Effector memory CD4-positive, alpha-beta T cell (primary cell): ENCODE measurements at places on chromosomes 3 and 15.

DNA sequence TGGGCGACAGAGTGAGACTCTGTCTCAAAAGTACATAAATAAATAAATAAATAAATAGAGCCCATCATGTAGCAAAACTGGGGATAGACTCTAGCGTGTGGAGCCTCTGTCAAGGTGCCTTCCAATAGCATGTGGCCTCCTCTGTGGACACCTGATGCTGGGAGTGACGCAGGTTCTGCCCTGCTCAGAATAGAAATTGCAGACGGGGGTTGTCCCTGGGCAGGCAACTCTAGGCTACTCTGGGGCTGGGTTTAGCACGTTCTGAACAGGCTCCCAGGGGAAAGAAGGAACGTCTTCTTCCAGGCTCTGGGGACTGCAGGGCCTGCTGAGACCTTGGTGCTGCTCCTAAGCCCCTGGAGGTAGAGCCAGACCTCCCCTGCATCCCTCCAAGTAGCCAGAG, 65.3 kb downstream of the EPHB3 start:
- DNase-seq: no peak

DNA sequence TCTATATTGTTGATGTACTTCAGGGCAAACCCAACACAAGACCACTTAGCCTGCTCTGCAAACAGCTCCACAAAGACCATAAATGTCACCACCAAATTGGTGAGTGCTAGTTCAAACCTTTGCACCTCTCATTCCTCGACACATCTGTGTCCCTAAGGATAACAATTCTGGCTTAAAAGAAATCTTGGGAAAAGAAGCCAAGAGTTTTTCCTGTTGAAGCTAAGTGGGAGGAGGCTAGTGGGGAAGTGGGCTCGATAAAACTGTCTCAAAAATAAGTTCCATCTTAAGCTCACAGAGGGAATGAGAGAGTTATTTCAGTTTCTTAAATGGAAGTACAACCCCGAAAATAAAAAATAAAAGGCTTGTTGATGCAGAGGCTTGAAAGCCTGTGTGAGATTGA, 40.4 kb upstream of the PRICKLE2 start:
- no peak for DNase-seq

- no peak for DNase-seq
Measured at GRCh38 chr3:150734795-150735119, 28.2 kb downstream of the SIAH2 start.

GRCh38 chr3:160569894-160570652, 4.7 kb upstream of the KPNA4 start:
- DNase-seq: no peak

GRCh38 chr3:34863485-34863884, 775.8 kb upstream of the ARPP21 start:
- DNase-seq: no peak

GRCh38 chr15:76285241-76285825, 25.9 kb downstream of the ETFA start:
- DNase-seq: no peak

- no peak for DNase-seq
Measured at GRCh38 chr3:37130984-37131859, 43.2 kb downstream of the LRRFIP2 start.

GRCh38 chr3:123276346-123277006, 74.7 kb downstream of the SEC22A start:
- DNase-seq: no peak

DNA sequence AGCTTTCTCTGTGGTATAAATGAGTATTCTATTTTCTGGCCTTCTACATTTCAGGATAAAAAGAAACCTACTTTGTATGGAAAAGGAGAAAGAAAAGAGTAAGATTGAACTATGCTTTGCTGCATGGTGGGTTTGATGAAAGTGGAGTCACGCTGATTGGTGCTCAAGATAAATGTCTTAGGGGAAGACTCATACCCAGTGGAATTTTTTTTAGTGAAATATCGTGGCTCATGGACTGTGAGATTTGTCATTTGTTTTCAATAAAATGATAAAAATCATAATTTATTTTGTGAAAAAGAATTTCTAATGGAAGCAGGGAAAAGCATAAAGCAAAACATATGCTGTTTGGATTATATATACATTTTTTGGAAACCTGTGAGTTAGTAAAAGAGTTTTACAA, 292.5 kb downstream of the ZPLD1 start:
- DNase-seq: no peak

GRCh38 chr3:50623840-50624474, 7.0 kb downstream of the MAPKAPK3 start:
- no peak for DNase-seq

- no peak for DNase-seq
Measured at GRCh38 chr3:60932643-60933042, 318.6 kb downstream of the FHIT start.

GRCh38 chr3:20305647-20306046, 119.6 kb upstream of the SGO1 start:
- DNase-seq: no peak

GRCh38 chr3:145953316-145953715, 207.7 kb downstream of the PLOD2 start:
- no peak for DNase-seq

- no peak for DNase-seq
Measured at GRCh38 chr15:30973379-30973778, 18.0 kb downstream of the MTMR10 start.

DNA sequence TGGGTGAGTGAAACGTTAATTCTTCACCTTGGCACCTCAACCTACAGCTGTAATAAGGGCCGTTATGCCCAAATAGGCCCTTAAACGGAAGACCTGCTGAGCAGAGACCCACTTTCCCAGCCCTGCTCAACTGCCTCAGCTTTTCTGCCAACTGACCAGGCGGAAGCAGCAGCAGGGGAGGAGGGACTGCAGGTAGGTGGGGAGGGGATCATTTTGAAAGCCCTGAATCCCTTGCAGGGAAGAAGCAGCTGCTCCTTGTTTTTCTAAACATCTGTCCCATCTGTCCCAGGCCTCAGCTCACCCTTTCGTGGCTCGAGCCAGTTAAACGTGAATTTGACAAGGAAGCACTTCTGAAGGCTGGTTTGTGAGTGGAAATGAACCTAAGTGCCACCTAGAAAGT, 978 bp upstream of the CMC1 start:
- DNase-seq: no peak

DNA sequence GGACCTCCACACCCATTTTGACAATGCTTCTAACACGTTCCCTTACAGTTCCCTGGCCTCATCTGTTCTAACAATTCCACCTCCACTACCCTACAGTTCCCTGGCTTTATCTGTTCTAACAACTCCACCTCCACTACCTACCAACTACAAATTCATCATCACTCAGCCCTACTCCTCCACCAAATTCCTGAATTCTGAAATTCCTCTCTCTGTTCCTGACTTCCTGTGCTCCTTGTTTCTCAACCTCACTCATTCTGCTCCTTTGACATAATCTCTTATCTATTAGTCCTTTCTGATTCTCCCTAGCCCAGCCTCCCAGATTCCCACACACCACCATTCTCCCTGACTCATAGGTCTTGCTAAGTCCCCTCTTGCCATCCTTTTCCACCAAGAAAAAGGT, 22.5 kb downstream of the UPK1B start:
- DNase-seq: no peak

GRCh38 chr15:35876762-35877161, 330.8 kb upstream of the DPH6 start:
- DNase-seq: no peak

DNA sequence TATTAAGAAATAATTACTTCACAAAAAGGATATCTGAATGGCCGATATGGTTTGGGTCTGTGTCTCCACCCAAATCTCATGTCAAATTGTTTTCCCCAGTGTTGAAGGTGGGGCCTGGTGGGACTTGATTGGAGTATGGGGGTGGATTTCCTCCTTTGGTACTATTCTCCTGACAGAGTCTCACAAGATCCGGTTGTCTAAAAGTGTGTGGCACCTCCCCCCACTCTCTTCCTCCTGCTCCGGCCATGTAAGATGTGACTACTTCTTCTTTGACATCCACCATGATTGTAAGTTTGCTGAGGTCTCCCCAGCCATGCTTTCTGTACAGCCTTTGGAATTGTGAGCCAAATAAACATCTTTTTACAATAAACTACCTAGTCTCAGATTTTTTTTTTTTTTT, 34.5 kb downstream of the ZBTB11 start:
- DNase-seq: no peak

- no peak for DNase-seq
Measured at GRCh38 chr3:172036541-172037215, 2.7 kb upstream of the FNDC3B start.

DNA sequence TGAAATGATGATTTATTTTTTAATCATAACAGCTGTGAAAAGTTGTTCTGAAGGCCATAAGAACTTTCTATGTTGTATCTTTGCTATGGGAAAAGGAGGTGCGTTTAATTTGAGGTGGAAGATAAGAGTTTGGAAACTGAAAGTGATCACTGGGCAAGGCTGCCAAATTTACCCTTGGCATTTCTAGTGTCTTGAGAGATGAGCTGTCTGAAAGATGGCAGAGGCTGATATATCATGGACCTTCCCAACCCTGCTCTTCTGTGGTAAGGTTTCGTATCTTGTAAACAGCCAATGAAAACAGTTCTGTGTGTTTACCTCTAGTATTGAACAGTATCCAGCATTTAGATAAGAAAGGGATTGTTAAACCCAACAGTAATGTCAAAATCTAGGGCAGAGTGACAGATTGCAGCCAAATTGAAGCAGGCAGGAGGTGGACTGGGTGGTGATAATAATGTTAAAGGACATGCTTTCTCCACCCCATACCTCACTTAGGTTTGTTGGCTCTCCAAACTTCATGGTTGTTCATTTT, 15.8 kb upstream of the NFKBIZ start:
- DNase-seq: no peak

DNA sequence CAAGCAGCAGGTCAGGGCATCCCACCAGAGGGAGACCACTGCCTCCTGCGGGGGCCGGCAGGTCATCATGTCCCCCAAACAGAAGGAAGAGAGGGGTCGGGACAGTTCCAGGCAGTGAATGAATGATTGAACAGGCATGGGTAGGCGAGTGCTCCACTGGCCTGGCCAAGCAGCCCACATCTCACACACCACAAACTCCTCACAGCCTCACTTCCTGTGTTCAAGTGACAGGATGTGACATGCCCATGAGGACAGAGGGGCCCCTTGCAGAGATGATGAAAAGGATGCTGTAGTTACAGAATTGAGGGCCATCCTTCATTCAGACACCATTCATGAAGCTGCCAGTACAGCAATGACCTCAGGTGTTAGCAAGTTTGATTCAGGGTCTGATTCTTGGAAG, 3.7 kb downstream of the IQSEC1 start:
- peak; percentile 11 for DNase-seq

GRCh38 chr3:71131375-71132314, 451.9 kb downstream of the FOXP1 start:
- no peak for DNase-seq

- DNase-seq: no peak
Measured at GRCh38 chr3:27719314-27720003, 2.7 kb downstream of the EOMES start.

GRCh38 chr3:122576174-122576940, 1.1 kb upstream of the PARP15 start:
- no peak for DNase-seq

DNA sequence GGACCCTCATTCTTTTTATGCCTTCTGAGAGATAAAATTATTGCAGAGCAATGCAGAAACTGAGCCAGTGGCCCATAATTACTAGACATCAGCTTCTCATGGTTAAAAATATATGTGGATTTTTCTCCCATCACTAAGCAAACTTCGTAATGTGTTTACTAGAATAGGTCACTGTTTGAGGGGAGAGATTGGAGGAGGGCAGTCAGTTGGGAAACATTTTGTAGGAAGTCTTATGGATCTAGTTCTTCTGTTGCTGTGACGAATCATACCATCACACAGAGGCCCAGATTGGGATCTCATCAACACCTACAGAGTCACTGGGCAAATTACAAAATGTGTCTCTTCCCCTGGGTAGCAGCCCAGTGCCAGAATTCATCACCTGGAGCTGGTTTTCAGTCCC, 81.4 kb downstream of the PDE8A start:
- no peak for DNase-seq

DNA sequence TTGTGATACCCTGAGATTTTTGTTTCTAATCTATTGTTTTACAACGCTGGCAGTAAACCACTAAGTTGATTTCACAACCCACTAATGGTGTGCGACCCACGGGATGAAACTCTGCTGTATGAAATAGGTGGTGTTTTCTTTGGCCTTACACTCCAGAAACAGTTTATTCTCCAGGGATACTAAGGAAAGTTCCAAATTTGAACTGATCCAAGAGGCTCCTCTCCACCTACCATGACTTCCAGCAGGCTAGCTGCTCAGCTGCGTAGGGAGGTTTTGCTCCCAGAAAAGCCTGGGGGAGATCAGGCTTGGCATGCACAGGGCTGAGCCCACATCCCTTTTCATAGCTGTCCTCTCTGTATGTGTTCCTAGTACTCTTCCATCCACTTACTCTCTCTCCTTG, 71.5 kb downstream of the FAM174B start:
- DNase-seq: no peak

DNA sequence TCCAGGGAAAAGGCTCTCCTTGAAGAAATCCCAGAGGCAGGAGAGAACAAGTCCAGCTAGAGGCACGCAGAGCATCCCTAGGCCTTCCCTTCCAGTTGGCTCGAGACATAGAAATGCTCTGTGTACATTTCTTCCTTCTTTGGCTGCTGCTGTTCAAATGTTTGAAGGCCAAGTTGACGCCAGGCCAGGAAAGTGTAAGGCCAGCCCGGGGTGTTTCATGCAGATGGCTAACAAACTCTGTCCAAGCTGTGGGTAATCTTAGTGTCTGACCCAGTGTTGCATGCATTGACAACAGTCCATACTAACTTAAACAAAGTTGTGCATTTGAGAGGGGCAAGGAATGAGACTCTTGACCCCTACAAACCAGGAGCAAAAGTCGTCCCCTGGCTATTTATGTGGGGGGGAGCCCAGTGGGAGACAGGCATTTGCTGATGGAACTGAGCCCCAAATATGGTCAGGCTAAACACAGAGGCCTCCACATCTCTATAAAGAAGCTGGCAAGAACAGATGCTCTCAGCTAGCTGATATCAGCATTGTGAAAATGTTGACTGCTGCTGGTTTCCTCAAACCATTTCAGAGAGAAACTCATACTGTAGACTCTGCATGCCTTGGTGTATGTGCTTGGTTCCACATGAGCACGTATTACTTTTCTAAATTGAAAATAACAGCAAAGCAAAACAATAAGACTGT, 139.5 kb downstream of the ADAMTS9 start:
- DNase-seq: no peak

GRCh38 chr15:71545223-71545760, 265.1 kb upstream of the NR2E3 start:
- DNase-seq: no peak

DNA sequence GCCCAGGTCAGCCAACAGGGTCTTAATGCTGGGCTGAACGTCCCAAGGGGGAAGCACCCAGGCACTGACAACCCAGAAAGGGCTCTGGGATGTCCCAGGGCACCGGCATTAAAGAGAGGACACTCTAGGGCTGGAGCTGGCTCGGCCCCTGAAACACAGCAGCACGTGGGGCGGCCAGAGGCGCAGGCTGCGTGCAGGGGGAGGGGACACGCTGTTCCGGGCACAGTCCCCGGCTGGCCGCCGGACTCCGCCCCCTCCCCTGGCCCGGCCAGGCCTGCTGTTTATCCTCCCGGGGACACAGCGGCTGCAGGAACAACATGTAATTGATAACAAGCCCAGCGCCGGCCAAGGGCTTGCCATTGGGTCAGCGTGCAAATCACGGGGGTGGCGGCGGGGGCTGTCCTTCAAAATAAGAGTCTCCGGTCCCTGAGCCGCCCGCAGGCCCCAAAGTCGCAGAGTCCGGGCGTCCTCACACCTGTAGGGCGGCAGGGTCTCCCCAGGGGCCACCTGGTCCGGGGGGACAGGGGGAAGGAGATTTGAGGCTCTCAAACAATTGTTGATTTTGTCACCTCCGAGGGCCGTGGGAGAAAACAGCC, 1.3 kb downstream of the KLF15 start:
- DNase-seq: no peak

- no peak for DNase-seq
Measured at GRCh38 chr3:52004163-52004787, 8.6 kb upstream of the RPL29 start.
